ENCODE measurements at places on chromosomes 6 and 20.

- peaks cover 16% of the 10 kb centered on the region for H3K27me3 ChIP-seq
- H3K27ac ChIP-seq = no peak overlapping the region
- H3K4me1 ChIP-seq = no peaks in the 10 kb centered on the region
- H3K4me3 ChIP-seq = no peak overlapping the region
- no peak for DNase-seq
Observed at GRCh38 chr20:45248609-45249008, 5.8 kb downstream of the SLPI start.

DNA sequence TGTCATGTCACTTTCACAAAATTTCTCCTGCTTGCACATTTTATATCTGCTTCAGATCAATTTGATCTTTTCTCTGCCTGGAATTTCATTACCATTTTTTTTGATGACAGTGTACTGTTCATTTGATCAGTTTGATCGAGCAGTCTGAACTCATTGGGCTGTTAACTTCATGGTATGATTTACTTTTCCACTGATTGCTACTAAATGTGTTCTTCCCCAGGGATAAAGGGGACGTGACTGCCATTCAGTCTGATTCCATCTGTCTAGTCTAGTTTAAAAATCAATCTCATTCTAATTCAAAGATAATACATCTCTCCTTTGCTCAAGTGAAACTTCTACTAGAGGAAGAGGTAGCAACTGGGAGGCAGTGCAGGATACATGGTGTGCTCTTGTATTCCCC lies 21.1 kb downstream of the LAMP5 start:
- no peak overlapping the region for H3K27ac ChIP-seq
- no peak overlapping the region for H3K4me3 ChIP-seq
- H3K36me3 ChIP-seq = no peaks in the 10 kb centered on the region
- no peaks in the 10 kb centered on the region for H3K27me3 ChIP-seq
- no peak for DNase-seq
- no peaks in the 10 kb centered on the region for H3K4me1 ChIP-seq

- peaks cover 11% of the 10 kb centered on the region for H3K4me1 ChIP-seq
- H3K36me3 ChIP-seq = no peaks in the 10 kb centered on the region
- no peak for DNase-seq
- peaks cover 4% of the 10 kb centered on the region for H3K27me3 ChIP-seq
- no peak overlapping the region for H3K4me3 ChIP-seq
Observed at GRCh38 chr6:10268111-10268510, 146.8 kb downstream of the TFAP2A start.

DNA sequence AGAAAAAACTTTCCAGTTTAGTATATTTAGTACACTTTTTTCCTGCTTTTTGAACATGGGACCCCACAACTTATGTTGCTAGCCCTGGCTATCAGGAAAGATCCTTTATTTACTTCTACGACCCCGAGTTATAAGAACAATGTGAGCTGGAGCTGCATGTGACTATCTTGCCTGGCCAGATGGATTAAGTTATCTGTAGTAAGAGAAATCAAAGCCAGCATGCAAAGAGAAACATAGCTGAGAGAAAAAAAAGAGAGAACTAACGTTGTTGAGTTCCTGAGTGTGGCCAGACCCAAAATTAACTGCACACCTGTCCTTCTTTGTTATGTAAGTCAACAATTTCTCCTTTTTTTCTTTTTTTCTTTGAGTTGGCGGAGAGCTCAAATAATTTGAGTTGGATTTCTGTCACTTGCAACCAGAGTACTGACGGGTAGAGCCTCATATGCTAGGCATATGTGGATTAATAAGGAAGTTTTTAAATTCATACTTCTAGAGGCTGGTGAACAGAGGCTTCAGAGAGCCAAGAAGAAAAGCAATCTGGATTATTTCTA lies 219.5 kb downstream of the HACE1 start:
- peak overlapping the region; percentile 29 for H3K27ac ChIP-seq
- H3K27me3 ChIP-seq = no peaks in the 10 kb centered on the region
- no peak overlapping the region for H3K4me3 ChIP-seq
- H3K4me1 ChIP-seq = peaks cover 4% of the 10 kb centered on the region
- no peaks in the 10 kb centered on the region for H3K36me3 ChIP-seq

DNA sequence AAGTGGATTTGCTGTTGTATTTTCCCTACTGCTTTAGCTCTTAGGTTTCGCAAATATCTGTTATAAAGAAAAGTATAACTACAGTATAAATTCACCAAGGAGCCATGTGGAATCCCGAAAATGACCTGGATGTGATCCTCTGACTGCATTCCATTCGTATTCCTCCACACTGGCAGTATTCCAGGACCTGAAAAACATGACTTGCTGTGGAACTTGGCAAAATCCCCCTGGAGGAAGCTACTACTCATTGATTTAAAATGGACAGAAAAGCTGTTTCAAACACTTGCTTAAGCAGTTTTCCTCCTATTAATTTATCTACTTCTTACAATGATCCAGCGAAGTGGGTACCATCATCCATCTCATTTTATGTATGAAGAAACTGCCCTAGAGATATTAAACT lies 13.3 kb upstream of the ENPP5 start:
- no peaks in the 10 kb centered on the region for H3K36me3 ChIP-seq
- peak; percentile 16 for DNase-seq
- no peaks in the 10 kb centered on the region for H3K27me3 ChIP-seq
- peaks cover 7% of the 10 kb centered on the region for H3K4me1 ChIP-seq
- no peak overlapping the region for H3K27ac ChIP-seq

GRCh38 chr6:94953867-94954631 lies 623.3 kb upstream of the MANEA start:
- no peak overlapping the region for H3K4me3 ChIP-seq
- DNase-seq = no peak
- H3K27ac ChIP-seq = no peak overlapping the region
- H3K27me3 ChIP-seq = no peaks in the 10 kb centered on the region
- no peaks in the 10 kb centered on the region for H3K36me3 ChIP-seq
- no peaks in the 10 kb centered on the region for H3K4me1 ChIP-seq

DNA sequence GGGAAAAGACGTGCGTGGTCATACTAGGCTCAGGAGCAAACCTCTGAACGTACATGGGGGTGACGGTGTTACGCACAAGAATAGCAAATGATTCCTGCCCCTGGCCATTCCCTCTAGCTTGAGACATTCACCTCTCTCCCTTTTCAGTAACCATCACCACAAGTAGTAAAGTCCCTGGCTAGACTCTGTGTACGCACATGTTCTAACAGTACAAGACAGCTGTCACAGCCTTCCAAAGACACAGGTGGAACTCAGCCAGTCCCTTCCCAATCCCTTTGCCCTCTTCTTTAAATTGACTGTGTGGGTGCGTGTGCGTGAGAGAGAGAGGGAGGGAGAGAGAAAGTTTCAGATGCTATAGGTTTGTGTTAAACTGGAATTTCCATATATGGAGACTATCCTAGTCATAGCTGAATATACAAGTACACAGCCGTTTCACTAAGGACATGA lies 67.3 kb downstream of the LY86 start:
- H3K27me3 ChIP-seq = no peaks in the 10 kb centered on the region
- no peaks in the 10 kb centered on the region for H3K36me3 ChIP-seq
- no peak for DNase-seq
- H3K4me1 ChIP-seq = no peaks in the 10 kb centered on the region
- H3K27ac ChIP-seq = no peak overlapping the region

- H3K4me1 ChIP-seq = no peaks in the 10 kb centered on the region
- no peak overlapping the region for H3K4me3 ChIP-seq
- H3K27ac ChIP-seq = no peak overlapping the region
- no peak for DNase-seq
- H3K36me3 ChIP-seq = no peaks in the 10 kb centered on the region
Observed at GRCh38 chr20:32070690-32071213, 18.7 kb downstream of the HCK start.

- no peaks in the 10 kb centered on the region for H3K36me3 ChIP-seq
- H3K27me3 ChIP-seq = peaks cover 7% of the 10 kb centered on the region
- DNase-seq = no peak
Observed at GRCh38 chr6:33915134-33915533, 111.3 kb upstream of the MLN start.

DNA sequence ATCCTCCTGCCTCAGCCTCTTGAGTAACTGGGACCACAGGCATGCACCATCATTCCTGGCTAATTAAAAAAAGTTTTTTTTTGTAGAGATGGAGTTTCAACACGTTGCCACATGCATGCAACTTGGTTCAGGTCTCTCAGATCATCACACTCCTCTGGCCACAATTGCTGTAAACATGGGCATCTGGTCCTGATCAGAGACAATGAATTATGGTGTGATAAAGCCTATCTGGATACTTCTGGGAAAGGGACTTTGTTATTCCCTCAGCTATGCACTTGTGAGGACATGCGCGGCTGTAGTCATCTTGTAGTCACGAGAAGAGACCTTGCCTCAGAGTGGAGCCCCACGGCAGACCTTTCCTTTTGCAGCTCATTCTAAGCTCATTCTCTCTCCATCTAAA lies 210.9 kb upstream of the ZFP64 start:
- DNase-seq = no peak
- no peaks in the 10 kb centered on the region for H3K36me3 ChIP-seq
- no peak overlapping the region for H3K4me3 ChIP-seq
- no peaks in the 10 kb centered on the region for H3K27me3 ChIP-seq
- no peak overlapping the region for H3K27ac ChIP-seq

All from hepatocyte (in vitro differentiated cells).